ENCODE measurements at places on chromosomes 6 and 20.

- DNase-seq = no peak
Measured at GRCh38 chr6:54291738-54292137, 16.5 kb upstream of the TINAG start.

- DNase-seq = no peak
Measured at GRCh38 chr6:84645563-84646266, 118.7 kb downstream of the TBX18 start.

- no peak for DNase-seq
Measured at GRCh38 chr6:49145280-49145679, 317.8 kb downstream of the MMUT start.

- no peak for DNase-seq
Measured at GRCh38 chr20:35199740-35200139, 26.8 kb upstream of the MMP24 start.

GRCh38 chr20:63735859-63736718 lies at the start of gene LIME1:
Gene LIME1 (plus strand): TSS chr20:63736664. CDS start chr20:63737550, 886 bp downstream.
- no peak for DNase-seq

GRCh38 chr20:33209789-33210188 lies 7.4 kb upstream of the BPIFA3 start:
- no peak for DNase-seq

DNA sequence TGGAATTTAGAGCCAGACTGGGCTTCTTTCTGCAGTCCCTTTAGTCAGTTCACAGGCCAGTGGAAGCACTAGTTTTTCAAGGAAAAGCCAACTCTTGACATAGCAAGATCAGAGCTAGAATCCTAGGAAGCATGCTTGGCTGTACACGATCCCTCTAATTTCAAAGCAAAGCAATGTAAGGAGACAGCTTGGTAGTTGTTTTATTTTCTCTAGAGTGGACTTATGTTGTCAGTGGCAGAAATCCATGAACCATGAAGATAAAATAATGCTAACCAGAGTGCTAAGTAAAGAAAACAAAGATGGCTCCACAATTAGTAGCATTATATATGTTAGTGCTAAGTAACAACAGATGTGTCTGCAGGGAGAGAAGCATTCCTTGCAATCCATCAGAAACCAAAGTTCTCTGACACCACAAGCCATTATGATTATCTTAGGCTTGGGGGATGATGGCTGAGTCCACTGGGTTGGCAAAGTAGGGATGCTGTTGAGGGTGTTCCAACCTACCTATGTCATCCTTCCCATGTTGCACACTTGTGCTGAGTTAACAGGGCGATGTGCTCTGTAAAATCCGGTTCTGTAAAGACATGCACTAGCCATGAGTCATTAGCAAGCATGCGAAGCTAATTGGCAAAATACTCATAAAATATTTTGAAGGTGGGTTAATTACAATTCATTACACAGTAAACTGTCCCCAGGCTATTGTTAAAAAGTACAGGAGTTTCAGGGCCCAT lies 115.2 kb downstream of the BMP2 start:
- DNase-seq = no peak

DNA sequence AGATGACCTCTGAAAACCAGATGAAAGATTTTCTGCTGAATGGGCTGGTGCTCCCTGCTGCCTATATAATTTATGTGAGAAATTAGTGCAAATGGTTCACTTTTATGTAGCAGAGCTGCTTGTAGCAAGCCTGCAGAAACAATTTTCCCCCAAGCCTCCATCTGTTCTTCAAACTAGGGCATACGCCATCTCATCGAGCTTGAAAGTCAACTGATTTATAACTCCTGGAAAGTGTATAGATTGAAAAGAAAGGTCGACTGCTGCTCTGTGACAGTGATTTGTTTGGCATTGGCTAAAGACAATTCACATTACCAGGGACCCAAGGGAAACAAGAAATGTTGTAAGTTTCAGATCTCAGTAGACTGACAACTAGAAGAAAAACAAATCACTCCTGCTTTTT lies 93.3 kb downstream of the PACRG start:
- DNase-seq = no peak

DNA sequence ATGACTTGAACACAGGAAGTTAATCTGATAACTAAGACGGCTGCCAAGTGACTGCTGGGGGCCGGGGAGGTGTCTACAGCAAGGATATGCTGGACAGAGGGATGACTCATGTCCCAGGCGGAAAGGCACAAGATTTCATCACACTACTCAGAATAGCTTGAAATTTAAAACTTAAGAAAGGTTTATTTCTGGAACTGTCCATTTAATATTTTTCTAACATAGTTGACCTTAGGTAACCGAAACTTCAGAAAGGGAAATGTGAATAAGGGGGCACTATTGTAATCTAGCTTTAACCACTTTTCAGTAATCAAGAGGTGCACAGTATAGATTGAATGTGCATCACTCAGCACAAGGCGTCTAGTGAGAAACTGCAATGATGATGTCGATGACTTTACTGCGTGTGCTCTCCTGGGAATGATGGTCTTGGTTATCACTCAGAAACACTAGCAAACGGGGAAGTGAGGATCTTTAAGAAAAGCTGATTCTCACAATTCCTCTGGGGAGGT lies 171.5 kb downstream of the QKI start:
- DNase-seq = no peak

DNA sequence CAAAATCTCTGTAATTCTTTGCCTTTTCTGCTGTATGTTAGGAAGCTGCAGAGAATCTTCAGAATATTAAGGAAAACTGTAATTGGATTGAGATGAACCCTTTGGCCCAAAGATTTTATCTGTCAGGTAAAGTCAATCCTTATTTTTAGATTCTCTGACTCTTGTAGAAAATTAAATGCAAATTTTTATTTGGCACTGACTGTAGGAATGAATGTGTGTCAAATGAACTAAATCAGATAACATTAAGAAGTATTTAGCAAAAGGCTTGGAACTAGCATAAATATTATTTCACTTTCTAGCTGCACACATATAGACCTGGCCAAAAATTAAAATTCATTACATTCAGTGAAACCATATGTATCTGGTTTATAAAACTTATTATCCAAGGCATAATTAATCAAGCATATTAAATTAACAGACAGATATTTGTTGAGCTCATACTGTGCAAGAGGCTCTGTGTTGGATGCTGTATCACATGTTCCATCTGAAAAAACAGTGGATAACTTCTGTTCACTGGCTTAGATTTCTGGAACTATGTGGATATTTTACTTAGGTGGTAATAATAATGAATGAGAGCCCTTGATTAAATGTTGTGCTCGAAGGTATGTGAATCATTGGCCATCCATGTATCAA lies 124.8 kb downstream of the HDGFL1 start:
- no peak for DNase-seq

GRCh38 chr20:23691675-23692074 lies 2.8 kb upstream of the CST4 start:
- DNase-seq = no peak

GRCh38 chr6:42565823-42566613 lies 2.2 kb downstream of the UBR2 start:
- no peak for DNase-seq

GRCh38 chr6:30889921-30890645 lies 5.8 kb downstream of the DDR1 start:
- DNase-seq = peak; percentile 93

DNA sequence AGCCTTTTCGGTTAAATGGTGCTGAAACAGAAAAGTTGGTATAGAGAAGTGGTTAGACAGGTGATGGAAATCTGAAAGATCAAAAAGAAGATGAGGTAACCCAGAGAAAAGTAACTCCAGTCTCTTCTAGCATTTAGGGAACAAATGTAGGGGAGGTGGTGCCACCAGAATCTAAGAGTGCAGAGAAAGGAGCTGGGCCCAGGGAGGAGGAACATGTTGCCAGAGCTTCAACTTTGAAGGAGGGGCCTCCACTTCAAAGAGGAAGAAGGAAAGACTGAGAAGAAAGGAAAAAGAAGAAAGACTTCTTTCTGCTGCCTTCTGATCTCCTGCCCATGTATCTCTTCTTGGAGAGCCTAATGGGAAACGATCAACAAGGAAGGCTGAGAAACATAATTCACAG lies 23.5 kb upstream of the ATRN start:
- DNase-seq = no peak

DNA sequence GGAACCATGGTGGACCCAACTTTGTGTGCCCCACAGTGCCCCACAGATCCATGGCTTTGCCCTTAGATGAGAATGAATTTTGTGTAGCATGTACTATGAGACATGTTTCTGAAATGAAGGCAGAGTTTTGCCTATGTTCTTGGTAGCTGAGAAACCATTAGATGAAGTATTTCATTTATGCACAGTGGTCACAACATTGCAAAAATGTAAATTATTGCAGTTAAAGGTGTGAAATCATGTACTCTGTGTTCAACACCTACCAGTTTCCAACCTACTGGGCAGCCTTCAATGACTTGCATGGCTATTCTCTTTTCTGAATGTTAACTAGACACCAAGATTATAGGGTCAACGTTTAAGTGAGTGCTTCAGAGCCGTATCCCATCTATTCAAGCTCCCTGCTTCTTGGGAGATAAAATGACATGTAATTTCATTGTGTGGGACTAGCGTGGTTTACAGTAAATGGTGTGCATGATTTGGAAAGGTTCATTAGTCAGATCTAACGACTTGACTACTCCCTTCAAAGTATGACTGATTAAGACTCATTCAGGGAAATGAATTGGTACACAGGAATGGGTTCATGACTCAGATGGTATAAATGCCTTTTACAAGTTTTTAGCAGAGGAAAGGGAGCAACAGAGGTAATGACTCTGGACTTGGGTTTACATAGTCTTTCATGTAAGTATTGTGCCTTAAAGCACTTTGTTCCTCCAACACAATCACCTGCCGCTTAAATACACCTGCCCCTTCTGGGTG lies 106.1 kb upstream of the AKIRIN2 start:
- DNase-seq = no peak

DNA sequence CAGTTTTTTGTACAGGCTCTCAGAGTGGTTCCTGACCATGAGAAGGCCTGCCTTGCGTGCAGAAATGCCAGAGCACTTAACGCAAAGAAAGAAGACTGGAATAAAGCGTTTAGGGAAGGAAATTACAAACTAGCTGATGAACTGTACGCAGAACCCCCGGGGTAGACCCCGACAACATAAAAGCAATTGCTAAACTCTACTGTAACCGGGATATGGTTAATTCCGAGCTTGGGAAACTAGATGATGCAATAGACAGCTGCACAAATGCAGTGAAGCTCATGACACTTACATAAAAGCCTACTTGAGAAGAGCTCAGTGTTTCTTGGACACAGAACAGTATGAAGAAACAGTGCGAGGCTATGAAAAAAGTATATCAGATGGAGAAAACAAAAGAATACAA lies 35.7 kb downstream of the CITED2 start:
- no peak for DNase-seq

DNA sequence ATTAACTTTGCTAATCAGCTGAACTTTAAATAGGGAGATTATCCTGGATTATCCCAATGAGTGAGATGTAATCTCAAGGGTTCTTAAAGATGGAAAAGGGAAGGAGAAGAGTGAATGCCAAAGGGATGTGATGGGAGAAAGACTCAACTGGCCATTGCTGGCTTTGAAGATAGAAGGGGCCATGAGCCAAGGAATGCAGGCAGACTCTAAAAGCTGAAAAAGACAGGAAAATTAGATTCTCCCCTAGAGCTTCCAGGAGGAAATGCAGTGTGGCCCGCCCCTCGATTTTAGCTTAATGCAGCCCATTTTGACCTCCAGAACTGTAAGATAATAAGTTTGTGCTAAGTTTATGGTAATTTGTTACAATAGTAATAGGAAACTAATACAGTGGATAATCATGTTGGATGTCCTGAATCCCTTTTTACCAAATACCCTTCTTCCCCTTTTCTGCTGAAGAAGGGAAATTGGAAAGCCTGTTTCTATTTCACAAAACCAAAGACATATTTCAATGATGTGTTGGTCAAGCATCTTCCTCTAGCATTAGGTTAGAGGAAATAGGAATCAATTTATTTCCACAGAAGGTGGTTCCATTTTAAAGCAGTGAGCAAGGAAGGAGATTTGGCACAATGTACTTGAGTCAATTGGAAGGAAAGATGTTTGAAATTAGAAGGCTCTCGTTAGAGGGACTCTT lies 3.3 kb upstream of the HDDC2 start:
- DNase-seq = no peak

DNA sequence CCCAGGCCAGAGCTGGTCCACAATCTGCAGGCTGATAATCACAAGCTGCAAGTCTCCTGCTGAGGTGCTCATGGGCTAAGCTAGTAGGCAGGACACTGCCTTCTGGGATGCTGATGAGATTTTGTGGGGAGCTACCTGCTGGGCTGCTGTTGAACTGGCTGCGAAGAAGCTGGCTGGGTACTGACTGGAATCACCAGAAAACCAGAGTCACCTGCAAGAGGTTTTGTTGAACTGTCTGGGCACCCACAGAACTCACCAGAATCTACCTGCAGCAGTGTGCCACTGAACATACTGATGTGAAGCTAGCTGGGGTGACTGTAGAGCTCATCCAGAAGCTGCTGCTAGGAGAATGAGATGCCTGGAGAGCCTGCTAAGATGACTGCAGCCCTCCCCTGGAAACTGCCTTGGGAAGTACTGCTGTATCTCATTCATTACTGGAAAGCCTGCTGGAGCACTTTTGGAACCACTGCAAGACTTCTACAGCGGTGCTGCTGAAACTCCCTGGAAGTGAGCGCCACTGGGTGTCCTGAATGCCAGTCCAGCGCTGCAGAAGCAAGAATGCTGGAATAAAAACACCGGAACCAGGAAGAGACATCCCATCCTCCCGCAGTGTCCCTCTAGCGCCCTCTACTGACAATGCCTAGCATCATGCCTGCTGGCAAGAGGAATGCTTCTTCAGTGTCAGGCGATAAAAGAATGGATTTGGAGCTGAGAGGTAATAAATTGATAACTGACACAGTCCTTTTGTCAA lies 64.9 kb upstream of the ARHGAP18 start:
- DNase-seq = no peak

DNA sequence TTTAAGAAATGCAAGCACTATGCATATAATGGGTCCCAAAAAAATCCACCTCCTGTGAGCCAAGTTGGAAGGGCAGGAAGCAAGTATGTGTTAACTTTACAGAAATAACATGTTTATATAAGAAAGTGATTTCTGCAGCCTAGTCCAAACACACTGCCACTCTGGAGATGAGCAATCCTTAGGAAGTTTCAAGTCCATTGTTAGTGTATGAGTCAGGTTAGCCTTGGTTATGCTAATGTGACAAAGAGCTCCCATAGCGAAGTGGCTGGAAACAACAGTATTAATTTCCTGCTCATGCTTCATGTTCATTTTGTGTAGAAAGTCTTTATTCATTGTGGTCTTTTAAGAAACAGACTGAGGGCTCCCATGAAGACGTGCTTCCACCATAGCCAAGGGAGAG lies 121.4 kb downstream of the TBXT start:
- DNase-seq = no peak

- no peak for DNase-seq
Measured at GRCh38 chr20:62004614-62005013, 61.1 kb downstream of the TAF4 start.

DNA sequence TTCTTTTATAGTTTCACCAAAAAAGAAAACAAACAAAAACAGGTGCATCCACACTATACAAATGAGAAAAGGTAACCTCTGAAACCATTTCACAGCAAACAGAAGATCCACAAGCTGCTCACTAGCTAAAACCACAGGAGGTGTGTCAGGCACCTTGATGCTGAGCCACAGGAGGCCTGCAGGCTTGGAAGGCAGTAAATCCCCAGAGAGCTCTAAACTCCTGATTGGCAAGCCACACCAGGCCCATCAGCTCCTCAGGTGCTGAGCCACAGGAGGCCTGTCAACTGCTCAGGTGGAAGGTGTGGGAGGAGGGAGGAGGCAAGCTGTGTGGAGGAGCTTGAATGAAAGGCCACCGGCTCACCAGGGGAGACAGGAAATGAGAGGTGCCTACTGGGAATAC lies 273.0 kb downstream of the PKHD1 start:
- no peak for DNase-seq

GRCh38 chr6:112245511-112246203 lies 8.7 kb downstream of the LAMA4 start:
- DNase-seq = no peak

GRCh38 chr20:62691487-62691886 lies 17.1 kb upstream of the NTSR1 start:
- no peak for DNase-seq

All from DMS79 (cell line).